ENCODE measurements at places on chromosomes 1 and 21.

DNA sequence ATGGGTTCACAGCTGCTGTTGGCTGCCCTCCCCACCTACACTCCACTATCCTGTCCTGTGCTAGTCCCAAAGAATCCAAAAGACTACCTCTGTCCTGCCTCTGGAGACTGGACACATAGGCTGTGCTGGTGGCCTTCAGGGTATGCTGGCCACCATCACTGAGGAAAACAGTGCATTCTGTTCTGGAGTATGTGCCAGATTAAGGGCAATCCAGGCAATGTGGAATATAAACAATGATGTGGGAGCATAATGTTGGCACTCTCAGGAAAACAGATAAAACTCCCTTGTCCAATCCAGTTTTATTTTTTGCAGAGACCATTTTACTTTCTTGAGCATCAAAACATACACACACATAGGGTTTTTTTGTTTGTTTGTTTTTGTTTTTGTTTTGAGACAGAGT, 94.3 kb downstream of the GLUL start:
- no peak for DNase-seq

DNA sequence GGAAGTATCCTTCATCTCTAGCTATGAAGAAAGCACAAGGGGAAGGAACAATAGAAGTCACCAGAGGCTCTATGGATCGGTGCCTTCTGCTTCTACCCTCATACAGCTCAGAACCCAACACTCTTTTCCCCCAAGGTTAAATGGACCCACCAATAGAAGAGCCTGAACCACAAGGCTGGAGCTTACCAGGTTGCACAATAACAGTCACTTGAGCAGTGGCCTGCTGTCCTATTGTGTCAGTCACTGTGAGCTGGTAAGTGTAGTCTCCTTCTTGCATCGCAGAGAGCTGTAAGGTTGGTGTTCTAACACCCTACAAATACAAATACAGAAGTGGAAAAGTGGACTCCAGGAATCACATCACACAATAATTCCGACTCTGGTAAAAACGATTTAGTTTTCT, 103.0 kb downstream of the KIAA0319L start:
- DNase-seq: no peak

GRCh38 chr1:101438359-101438758, 201.5 kb downstream of the S1PR1 start:
- no peak for DNase-seq

- no peak for DNase-seq
These were observed 44.6 kb downstream of the MAN1C1 start for GRCh38 chr1:25661043-25661815.

- DNase-seq: no peak
These were observed 2.1 kb upstream of the SLC44A5 start for GRCh38 chr1:75612976-75613375.

- DNase-seq: no peak
These were observed 2.7 kb downstream of the SLAMF7 start for GRCh38 chr1:160741612-160742348.

- DNase-seq: no peak
These were observed 57.7 kb upstream of the DPT start for GRCh38 chr1:168786476-168787330.

GRCh38 chr1:113984710-113985109, 5.4 kb downstream of the OLFML3 start:
- no peak for DNase-seq

GRCh38 chr1:8239306-8240023, 78.4 kb upstream of the SLC45A1 start:
- DNase-seq: no peak

GRCh38 chr21:23127973-23128372, 2129.8 kb downstream of the NCAM2 start:
- DNase-seq: no peak

DNA sequence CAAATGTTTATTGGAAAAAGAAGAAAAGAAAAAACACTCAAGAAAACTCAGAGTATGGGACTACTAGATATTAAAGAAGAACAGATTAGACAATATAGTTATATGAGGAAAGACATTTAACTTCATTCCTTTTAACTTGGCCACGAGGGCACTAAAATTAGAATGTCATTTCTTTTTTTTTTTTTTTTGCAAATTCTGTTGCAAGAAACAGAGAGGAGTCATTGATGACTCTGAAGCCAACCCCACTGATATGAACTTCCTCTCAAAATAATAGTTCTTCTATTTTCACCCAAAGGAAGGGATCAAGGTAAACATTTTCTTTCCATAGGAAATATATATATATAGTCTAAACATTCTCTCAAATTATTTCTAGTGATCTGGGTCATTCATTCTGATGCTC, 24.6 kb upstream of the PEX19 start:
- DNase-seq: no peak

DNA sequence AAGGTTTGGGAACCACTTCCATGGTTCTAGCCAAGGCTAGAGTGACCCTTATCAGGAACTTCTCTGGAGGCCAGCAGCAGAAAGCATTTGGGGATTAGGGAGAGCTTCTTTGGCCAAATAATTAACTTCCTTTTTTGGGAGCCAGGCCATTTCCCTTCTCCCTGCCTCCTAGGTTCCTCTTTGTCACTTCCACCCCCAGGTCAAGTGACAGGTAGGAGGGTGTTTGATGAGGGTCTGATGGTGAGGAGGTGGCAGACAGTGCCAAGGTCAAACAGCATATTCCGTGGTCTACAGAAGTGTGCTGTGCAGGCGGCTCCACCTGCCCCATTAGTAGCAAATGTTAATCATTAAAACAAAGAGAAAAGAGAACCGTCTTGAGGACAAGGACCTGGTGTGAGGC, 1.9 kb upstream of the KCNA10 start:
- no peak for DNase-seq

GRCh38 chr1:201020040-201020591, 3.4 kb downstream of the KIF21B start:
- DNase-seq: no peak

GRCh38 chr1:49651136-49651535, 372.6 kb downstream of the AGBL4 start:
- DNase-seq: no peak

GRCh38 chr1:52554756-52555155, 1.9 kb upstream of the TUT4 start:
- DNase-seq: no peak

- DNase-seq: no peak
These were observed 4.8 kb downstream of the PHACTR4 start for GRCh38 chr1:28374297-28374696.

GRCh38 chr1:218330043-218330623, 15.0 kb upstream of the TGFB2 start:
- peak; percentile 31 for DNase-seq

- DNase-seq: no peak
These were observed 684 bp downstream of the IFI16 start for GRCh38 chr1:159010391-159010790.

DNA sequence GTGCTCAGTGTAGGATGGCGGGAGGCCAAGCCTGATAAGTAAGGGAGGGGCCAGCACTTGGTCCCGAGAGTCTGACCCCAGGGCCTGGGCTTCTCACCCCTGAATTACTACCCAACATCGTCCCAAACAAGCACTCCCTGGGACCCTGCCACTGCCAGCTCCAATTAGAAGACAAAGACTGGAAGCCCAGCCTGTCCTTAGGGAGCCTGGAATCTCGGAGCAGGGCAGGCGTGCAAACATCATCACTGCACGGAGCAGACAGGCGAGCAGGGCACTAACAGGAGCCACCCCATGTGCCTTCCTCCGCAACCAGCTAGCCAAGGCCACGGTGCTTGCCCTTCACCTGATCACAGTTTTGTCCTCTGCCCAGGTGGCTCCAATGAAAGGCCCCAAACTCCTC, 23.2 kb downstream of the KCNAB2 start:
- DNase-seq: no peak

- DNase-seq: no peak
These were observed 149.8 kb downstream of the PDE4B start for GRCh38 chr1:65942476-65942875.

DNA sequence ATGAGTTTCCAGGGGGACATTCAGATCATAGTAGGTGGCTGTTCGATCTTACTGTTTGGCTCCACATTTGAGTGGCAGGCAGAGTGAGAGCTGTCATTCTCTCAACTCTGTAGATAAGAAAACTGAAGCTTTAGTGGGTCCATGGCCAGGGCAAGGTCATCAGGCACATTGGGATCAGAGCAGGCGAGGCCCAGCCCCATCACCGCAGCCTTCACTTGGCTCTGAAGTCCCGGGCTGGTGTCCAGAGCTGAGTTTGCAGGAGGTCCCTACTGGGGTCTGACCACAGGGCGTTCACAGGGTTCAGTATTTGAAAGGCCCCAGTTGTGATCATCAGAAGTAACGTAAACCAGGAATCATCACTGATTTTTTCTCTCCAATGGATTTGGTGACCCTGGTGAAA, 76.7 kb downstream of the OBSCN start:
- DNase-seq: no peak

- DNase-seq: no peak
These were observed 24.2 kb upstream of the SYDE2 start for GRCh38 chr1:85224734-85225623.

GRCh38 chr1:151706464-151707415, 9.9 kb downstream of the CELF3 start:
- no peak for DNase-seq

GRCh38 chr1:56310945-56311344, 268.4 kb downstream of the PLPP3 start:
- DNase-seq: no peak

DNA sequence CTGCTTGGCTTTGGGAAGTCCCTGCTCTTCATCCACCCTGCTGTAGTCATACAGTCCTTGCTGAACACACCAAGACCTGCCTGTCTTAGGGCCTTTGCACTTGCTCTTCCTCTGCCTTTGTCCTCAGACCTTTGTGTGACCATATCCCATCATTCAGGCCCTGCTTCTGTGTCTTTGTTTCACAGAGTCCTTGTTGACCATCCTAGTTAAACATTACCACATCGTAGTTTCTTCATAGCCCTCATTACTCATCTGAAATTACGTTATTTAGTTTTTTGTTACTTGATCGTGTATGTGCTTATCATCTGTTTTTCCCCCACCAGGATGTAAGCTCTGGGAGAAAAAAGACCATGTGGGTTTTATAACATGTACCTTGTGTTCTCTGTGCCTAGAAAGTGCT, 18.3 kb upstream of the SPRR5 start:
- DNase-seq: no peak

- DNase-seq: no peak
These were observed 20.0 kb downstream of the ARHGEF16 start for GRCh38 chr1:3474421-3474820.

- DNase-seq: no peak
These were observed 23.3 kb upstream of the DPT start for GRCh38 chr1:168752171-168752832.

DNA sequence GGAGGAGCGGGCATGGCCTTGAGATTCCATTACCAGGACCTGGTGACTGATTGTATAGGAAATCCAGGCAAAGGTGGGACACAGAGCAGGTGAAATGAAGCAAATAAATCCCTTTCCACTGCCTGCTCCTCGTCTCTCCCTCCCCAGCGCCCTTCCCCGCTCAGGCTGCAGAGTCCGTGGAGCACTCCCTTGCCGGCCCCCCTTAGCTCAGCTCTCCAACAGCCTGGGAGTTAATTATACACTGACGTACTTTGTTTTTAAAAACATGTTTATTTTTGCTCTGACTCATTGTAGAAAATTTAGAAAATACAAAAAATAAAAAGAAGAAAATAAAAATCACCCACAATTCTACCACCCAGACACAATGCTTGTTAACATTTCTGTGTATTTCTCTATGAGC, 61.7 kb downstream of the LGR6 start:
- no peak for DNase-seq

DNA sequence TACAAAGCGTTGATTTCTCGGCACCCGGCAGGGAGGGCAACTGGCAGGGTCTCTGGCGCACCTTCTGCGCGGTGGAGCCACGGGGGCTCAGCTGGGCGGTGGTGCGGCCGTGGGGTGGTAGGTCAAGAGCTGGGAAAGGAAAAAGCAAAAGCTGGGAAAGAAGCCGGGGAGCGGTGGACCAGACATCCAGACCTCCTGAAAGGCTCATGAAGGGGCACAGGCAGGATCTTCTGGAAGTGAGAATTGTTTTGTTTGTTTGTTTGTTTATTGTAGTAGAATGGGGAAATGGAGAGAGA, 7.2 kb upstream of the RNU1-1 start:
- no peak for DNase-seq

DNA sequence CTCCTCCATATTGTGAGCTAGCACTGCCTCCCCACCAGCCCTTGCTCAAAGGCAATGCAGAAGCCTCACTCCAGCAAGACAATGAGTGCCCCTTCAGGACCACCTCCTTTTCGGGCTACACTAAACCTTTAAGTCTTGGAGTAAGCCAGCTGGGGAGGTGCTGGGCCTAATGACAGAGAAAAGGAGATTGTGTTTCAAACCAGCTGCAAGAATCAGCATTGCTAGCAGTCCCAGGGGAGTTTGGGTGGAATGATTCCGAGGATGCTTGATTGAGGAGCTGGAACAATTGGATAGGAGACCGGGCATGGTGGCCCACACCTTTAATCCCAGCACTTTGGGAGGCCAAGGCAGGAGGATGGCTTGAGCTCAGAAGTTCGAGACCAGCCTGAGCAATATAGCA, 54.1 kb upstream of the GPR37L1 start:
- no peak for DNase-seq

GRCh38 chr1:80639777-80640533, 1160.8 kb upstream of the ADGRL2 start:
- DNase-seq: no peak

GRCh38 chr1:112237983-112238545, 157.9 kb upstream of the CTTNBP2NL start:
- DNase-seq: no peak

DNA sequence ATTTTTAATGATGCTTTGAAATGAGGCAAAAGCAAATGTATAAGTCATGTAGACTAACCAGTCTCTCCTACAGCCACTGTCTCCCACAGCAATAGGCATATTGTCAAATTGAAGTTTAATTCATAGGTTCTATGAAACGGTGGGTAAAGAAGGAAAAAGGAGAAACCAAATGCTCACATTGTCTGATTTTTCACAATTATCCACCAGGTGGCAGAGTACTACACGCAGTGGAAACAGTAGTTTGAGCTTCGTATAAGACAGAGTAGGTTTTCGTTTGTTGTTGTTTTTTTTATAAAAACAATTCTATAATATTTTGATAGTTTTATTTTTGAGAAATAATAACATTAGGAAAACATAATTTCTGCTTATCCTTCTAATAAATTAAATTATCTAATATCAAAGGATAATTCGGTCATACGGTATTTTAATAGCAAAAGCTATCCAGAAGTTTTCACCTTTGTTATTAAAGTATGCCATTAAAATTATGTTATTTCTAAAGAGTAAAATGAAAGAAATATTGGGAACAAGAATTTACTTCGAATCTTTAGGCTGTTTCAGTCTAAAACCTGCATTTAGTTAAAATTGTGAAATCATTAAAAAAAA, 39.1 kb downstream of the TYW3 start:
- DNase-seq: peak; percentile 22

DNA sequence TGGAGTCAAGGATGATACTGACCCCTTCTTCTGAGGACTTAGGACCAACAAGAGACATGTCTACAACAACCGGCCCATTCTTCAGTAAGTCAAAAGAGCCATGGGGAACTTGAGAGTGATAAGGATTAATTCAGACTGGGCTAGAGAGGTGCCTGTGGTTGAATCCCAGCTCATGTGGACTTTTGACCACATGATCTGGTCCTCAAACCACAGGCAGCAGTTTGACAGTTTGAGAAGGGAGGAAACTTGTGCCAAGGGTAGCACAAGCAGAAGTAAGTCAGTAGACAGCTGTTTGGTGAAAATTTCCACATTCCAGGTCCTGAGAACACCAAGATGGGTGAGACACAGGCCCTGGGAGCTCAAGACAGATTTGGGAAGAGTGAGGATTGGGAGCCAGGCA, 19.8 kb downstream of the SH3BP5L start:
- no peak for DNase-seq

All from HCT116 (cell line).